ENCODE measurements at places on chromosomes 16 and 17.

GRCh38 chr17:42584880-42585279 is 7.4 kb upstream of the PSMC3IP start:
- DNase-seq: no peak

DNA sequence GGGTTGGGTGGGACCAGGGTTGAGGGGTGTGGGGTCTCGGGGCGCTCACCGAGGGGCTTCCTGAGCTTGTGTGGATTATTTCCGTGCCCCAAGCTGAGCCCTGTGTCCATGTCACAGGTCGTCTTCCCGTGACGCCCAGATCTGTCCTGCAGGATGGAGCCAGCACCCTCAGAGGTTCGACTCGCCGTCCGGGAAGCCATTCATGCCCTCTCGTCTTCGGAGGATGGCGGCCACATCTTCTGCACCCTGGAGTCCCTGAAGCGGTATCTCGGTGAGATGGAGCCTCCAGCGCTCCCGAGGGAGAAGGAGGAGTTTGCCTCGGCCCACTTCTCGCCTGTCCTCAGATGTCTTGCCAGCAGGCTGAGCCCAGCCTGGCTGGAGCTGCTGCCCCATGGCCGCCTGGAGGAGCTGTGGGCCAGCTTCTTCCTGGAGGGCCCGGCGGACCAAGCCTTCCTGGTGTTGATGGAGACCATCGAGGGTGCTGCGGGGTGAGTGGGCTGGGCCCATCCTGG is 1.0 kb downstream of the TELO2 start:
- DNase-seq: peak; percentile 39

- no peak for DNase-seq
Measured at GRCh38 chr17:78976907-78977680, 2.6 kb downstream of the LGALS3BP start.

GRCh38 chr17:47252209-47252608 is 1.4 kb upstream of the ITGB3 start:
- no peak for DNase-seq

DNA sequence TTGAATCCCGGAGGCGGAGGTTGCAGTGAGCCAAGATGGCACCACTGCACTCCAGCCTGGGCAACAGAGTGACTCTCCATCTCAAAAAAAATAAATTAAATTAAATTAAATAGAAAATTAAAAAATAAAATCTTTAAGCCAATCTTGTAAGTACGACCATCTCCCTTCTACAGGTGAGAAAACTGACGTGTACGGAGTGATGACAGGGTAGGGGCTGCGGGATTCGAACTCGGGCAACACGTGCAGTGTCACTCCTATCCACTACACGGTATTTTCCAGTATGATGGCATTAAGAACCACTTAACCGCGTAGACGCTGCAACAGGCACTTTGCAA is 762 bp downstream of the WDR59 start:
- DNase-seq: no peak

DNA sequence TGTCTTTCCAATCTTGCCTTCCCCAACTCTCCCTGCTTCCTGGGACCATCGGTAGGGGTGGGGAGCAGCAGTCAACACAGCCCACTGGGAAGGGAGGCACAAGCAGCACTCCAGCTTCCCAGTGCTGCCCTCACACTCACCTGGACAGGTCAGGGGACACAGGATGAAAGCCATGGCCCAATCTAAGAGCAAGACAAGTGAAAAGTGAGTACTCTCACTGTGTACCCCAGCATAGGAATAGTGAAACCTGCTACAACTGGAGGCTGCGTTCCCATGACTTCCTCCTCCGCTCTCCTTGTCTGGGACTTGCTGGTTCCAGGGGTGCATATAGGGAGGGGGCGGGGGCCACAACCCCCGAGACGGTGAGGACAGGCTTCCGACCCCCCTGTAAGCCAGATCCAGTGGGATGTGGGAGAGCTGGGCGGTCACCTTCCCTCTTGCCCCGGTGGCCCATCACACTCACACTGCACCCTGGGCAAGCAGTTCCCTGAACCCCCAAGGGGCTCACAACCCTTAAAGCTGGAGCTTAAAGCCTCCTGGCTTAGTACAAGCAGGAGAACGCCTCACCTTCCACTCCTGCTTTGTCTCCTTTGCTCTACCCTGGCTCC is 29.5 kb upstream of the SLC25A19 start:
- DNase-seq: no peak

GRCh38 chr16:70611224-70611598 is 35.1 kb upstream of the IL34 start:
- DNase-seq: no peak

DNA sequence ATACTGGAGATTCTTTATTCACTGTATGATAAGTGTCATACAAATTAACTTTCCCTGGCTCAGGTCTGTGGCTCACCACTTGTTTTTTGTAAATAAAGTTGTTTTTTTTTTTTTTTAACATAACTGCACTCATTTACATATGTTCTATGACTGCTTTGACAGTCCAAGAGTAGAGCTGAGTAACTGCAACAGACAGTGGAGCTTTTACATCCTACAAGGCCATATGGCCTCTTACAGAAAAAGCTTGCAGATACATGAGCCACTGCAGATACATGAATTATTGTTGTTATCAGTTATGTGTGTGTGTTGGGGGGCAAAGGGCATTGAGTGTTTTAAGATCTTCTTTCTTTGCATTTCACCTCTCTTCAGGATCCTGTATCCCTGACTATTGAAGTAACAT is 311.7 kb downstream of the BCAS3 start:
- DNase-seq: no peak

DNA sequence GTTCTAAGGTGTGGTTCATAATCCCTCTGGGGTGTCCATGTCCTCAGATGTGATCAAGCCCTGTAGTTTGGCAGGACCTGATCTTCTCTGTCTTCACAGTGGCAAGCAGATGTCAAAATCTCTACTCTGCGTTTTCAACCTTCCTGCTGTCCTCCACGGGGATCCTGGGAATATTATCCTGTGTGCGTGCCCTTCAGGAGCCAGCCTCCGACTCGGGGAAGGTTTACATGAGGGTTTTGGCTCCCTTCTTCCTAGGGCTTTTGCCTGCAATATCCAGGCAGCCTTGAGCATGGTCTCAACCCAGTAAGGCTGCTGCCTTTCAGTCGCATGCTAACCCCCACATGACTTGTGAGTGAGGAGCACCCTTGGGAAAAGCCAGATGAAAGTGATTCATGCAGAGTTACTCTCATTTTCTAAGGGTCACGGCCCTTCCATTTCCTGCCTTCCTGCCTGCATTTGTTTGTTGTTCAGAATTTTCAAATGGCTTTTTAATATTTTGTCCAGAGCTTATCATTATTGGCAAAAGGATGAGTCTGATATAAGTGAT is 202.2 kb upstream of the CHMP6 start:
- DNase-seq: peak; percentile 74

DNA sequence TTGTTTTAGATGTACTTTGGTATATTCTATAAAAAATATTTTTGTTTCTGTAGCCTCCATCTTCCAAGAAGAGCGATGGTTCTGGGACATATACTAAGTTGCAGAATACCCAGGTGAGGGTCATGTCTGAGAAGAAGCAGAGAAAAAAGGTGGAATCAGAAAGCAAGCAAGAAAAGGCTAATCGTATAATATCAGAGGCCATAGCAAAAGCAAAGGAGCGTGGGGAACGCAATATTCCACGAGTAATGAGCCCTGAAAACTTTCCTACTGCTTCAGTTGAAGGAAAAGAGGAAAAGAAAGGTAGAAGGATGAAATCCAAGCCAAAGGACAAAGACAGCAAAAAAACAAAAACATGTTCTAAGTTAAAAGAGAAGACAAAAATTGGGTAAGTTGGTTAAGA is 154.6 kb downstream of the CHD9 start:
- DNase-seq: no peak

- DNase-seq: peak; percentile 73
Measured at GRCh38 chr16:79612207-79612606, 11.7 kb upstream of the MAF start.

DNA sequence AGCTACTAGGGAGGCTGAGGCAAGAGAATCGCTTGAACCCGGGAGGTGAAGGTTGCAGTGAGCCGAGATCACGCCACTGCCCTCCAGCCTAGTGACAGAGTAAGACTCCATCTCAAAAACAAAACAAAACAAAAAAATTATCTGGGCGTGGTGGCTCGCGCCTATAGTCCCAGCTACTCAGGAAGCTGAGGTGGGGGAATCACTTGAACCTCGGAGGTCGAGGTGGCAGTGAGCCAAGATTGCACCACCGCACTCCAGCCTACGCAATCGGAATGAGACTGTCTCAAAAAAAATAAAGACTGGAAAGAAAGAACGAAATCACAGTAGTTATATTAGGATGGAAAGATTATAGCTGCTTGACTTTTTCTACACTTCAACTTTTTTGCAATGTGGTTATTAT is 18.9 kb downstream of the COG1 start:
- no peak for DNase-seq

- DNase-seq: no peak
Measured at GRCh38 chr17:62696726-62697490, 69.4 kb downstream of the MRC2 start.

DNA sequence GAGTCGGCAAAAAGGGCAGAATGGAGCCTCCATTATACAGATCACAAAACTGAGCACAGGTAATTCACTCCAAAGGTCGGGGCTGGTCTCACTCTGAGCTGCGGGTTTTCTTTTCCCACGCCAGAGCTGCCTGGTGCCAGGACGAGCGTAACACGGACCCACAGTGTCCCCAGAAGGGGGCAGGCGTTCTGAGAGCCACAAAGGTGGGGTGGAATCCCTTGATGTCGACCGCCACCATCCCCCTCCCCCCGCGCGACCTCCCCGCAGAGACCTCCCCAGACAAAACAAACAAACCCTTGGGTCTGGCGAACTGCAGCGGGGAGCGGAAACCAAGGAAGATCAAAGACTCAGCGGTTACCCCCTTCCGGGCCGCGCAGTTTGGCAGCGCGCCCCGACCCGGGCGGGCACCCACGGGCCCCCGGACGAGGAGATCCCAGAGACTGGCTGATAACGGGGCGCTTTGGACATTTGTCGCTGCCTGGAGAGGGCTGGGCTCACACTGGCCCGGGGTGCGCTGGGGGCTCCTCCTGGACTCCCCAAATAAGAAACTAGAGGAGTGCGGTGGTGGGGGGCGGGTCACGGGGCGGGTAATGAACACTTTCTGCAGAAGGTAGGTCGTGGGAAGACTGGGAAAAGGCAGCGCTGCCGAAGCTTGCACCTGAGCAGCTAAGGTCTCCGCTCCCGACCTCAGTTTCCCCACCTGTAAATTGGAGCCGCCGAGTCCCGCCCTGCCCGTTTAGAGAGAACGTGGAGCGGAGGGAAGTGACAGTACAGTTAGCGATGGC is 664 bp upstream of the NKD1 start:
- DNase-seq: no peak

GRCh38 chr17:1002412-1002753 is 5.5 kb downstream of the TIMM22 start:
- no peak for DNase-seq

- no peak for DNase-seq
Measured at GRCh38 chr17:76672270-76672851, 28.8 kb upstream of the ST6GALNAC1 start.

GRCh38 chr17:16882243-16882925 is 89.5 kb downstream of the TNFRSF13B start:
- no peak for DNase-seq

- DNase-seq: no peak
Measured at GRCh38 chr17:42743595-42744282, 1.1 kb downstream of the EZH1 start.

DNA sequence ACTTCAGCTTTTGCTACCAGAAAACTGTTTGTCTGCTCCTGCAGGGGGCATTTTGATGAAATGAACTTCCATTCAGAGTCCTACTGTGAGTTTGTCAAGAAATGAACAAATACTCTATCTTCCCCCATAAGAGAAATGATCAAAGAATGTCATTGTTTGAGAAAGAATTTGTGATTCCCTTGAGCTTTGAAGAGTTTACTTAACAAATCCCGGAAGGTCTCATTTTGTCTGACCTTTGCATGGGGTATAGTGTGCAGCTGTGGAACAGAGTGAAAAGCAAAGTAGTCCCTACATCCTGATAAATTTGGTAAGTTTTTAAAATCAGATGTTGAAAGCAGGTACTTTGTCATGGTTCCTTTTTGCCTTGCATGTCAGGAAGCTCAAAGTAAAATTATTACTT is 178.0 kb downstream of the ABCC12 start:
- no peak for DNase-seq

- peak; percentile 40 for DNase-seq
Measured at GRCh38 chr16:58885528-58886170, 151.5 kb upstream of the GOT2 start.

DNA sequence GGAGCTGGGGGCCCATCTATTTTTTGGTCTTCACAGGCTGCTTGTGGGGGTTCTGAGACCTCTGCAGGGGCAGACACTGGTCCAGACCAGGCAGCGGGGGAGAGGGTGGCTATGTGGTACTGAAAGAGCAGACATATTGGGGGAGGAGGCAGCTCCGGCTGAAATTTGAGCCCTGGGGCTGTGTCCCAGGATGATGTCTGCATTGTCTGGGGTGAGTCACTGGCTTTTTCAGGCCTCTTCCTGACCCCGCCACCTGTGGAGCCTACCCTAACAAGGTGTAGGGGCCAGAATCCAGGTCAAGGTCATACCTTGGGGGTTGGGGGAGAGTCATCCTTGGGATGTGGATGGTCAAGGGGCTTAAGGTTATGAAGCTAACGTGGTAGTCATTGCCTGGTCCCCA is 2.4 kb downstream of the CORO6 start:
- peak; percentile 71 for DNase-seq

DNA sequence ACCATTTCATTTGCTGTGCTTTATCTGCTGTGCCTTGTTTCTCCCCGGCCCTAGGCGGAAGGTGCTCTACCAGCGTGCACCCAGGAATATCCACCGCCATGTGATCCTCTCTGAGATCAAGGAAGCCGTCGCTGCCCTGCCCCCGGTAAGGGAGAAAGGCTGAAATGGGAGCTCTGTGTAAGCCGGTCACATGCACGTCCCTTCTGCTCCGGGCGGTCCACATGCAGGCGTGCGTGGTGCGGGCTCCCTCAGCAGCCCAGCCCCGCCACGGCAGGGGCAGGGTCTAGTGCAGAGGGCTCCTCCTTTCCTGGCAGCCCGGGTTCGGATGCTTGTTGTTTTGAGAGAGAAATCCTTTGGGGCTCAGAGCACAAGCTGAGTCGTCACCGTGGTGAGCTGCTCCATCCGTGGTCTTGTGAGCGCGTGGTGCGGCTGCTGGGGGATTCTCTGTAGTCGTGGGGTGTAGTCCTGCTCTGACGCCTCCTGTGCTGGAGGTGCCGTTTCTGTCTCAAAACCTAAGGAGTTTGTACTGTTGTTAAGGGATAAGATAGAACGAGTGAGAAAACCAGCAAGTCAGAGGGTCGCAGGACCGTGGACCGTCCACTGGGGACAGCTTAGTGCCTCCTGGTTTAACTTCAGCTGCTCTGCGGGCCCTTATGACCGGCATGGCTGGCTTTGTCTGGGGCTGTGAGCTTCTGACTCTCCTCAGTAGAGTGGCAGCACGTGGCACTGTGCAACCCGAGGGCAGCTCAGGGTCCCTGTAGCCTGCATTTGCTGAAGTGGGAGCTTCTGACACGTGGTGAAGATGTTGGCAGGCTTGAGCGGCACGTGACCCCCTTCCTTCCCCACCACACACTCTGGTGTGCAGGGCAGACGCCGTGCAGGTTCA is 12.3 kb upstream of the MC1R start:
- no peak for DNase-seq

- DNase-seq: no peak
Measured at GRCh38 chr16:59324462-59324861, 590.3 kb upstream of the GOT2 start.

Measured in mammary epithelial cell (primary cell).